AG10803 (cell line): ENCODE measurements at places on chromosomes 12 and 14.

- DNase-seq = no peak
Observed at GRCh38 chr12:42541965-42542364, 47.6 kb downstream of the PRICKLE1 start.

- DNase-seq = no peak
Observed at GRCh38 chr12:124185971-124186686, 108.8 kb upstream of the RFLNA start.

GRCh38 chr14:59346796-59347510 is 118.2 kb downstream of the GPR135 start:
- peak; percentile 44 for DNase-seq

GRCh38 chr12:25965682-25966081 is 7.2 kb downstream of the RASSF8 start:
- no peak for DNase-seq

- peak; percentile 44 for DNase-seq
Observed at GRCh38 chr12:12334367-12335040, 15.5 kb downstream of the MANSC1 start.

DNA sequence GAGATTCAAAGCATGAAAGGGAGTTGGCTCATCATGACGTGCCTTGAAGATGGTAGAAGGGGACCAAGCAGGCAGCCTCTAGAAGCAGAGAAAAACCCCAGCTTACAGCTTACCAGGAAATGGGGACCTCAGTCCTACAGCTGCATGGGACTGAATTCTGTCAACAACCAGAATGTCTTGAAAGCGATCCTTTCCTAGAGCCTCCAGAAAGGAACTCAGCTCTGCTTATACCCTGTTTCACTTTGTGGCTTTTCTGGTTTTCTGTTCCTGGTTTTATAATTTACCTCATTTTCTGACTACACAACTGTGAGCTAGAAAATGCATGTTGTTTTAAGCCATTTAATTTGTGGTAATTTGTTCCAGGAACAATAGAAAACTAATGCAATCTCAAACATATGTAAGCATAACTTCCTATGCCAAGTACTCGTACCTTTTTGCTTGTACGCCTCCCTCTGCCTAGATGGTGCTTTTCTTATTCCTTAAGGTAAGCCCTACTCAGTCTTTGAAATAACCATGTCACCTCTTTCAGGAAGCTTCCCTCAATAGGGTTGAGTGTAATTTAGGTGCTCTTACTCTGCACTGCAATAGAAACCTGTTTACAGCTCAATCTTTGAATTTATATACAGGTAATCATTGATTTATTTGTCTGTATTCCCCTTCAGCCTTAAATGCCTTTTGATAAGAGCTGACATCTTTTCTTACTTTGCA is 348.8 kb downstream of the TMEM117 start:
- DNase-seq = no peak

DNA sequence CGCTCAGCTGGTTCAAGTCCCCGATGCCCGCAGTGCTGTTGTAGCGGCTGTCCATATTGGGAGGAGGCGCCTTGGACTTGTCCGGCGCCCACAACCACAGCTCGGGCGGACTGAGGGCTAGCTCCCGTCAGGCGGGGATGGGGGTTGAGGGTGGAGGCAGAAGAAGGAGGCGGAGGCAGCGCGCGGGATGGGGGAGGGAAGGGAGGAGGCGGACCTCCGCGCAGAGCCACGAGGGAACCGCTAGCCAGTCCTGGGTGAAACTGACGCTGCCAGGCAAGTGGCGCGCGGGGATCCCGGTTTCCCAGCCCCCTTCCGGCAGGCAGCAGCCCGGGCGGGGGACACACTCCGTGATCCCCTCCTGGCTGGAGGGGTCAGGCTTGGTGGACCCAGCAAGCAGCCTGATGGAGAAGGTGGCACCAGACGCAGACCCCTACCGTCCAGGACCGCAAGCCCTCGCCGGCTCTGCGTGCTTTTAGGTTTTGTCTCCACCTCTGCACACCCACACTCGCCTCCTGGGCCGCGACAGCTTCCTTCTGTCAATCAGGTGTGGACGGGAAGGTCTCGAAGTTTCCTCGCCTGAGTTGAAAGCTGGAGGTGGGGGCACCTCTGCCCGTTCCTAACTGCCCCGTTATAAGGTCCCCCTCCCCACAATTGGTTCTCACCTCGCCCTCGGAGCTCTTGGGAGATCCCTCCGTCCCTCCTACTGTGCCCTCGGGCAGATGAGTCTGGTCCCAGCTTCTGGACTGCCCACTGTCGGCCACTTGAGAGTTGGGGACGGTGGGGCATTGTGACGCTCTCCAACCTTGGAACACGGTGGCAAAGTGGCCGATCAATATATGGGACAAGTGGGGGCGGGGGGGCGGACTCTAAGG is at the start of gene CPNE8:
TSS of gene CPNE8 (minus strand) at position 112 of the 872 bp plus-strand sequence. CDS start at position 55, 57 bp downstream.
- DNase-seq = peak; percentile 69

DNA sequence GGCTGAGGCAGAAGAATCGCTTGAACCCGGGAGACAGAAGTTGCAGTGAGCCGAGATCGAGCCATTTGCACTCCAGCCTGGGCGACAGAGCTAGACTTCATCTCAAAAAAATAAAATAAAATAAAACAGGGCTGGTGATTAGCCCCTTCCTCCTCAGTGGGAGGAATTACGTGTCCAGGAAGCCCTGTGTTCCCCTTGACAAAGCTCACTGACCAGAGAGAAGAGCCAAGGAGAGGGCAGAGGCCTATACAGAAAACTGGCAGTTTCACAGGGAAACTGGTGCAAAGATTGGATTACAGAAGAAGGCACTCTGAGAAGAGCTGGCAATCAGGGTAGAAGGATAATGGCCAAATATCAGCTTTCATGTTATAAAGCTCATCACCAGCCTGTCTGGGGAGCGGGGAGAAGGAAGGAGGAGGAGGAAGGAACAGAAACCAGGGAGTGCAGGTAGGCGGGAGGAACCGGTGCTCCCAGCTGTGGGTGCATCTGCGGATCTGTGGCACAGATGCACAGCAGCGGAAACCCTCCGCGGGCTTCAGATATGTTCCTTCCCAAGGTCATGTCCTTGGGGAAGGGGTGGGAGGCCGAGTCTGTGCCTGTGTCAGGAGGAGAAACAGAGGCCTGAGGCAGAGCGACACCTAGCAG is 6.7 kb downstream of the RAB15 start:
- no peak for DNase-seq

DNA sequence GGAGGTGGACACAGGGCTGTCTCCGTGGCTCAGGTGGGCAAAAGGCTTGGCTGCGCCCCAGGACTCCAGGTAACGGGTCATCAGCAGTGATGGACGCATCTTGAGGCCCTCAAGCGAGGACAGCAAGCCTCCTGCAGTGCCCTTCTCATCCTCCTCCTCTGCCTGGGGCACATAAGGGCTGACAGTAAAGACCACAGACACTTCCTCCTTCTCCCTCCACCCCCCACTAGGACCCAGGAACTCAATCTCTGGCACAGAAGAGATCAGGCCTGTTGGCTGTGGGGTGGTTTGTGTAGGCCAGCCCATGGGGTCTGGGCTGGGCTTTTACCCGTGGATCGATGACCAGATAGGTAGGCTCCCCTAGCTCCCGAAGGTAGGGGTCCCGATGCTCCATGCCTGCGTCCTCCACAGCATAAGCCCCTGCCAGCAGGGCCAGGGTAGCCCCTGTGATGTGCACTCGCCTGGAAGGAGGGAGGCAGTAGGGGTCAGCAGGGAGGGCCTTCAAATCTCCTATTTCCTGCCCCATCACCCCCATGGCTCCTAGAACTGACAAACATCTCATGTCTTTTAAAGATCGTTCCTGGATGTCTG is 5.7 kb downstream of the ADCY4 start:
- no peak for DNase-seq

DNA sequence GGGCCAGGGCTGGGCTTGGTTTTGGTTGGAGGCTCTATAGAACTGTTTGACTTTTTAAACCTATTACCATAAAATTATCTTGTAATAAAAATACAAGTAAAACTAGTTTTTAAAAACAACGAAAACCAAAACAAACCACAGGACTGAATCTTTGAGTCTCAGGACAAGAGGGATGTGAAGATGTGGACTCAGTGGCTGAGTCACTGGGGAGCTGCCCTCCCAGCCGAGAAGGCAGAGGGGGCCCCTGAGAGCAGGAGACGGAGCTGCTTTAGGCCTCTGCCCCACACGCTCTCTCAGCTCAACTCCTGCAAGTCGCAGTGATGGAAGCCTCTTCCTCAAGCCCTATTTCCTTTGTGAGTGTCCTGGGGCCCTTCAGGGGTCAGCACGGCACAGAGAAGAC is 59.0 kb downstream of the CDC42BPB start:
- DNase-seq = no peak

- no peak for DNase-seq
Observed at GRCh38 chr12:113420996-113421595, 1.1 kb upstream of the SDSL start.

DNA sequence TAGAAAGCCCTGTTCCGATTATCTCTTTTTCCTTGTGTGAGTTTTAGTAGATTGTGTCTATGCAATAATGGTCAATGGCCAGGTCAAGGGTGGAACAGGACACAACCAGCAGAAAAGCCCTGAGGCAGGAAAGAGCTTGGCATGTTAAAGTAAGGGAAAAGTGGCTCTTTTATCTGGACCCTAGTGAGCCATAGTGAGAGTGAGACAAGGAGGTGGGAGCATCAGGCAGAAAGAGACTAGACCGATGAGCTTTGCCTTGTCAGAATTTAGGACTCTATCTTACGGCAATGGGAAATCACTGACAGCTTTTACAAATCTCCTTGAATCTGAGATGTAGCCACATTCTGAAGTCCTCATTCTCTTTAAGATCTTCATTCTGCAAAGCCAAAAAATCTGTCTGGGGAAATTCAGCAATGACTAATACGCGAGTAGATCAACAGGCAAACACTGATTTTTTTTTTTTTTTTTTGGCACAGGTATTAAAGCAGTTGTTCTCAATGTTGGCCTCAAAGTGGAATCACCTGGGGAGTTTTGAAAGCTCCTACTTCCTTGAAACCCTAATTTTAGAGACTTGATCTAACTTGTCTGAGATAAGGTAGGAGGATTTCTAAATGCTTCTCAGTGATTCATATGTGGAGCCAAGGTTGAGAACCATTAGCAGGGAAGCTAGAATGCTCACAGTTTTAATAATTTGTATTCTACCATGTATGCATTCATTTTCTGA is 33.9 kb downstream of the TMEM19 start:
- DNase-seq = no peak

DNA sequence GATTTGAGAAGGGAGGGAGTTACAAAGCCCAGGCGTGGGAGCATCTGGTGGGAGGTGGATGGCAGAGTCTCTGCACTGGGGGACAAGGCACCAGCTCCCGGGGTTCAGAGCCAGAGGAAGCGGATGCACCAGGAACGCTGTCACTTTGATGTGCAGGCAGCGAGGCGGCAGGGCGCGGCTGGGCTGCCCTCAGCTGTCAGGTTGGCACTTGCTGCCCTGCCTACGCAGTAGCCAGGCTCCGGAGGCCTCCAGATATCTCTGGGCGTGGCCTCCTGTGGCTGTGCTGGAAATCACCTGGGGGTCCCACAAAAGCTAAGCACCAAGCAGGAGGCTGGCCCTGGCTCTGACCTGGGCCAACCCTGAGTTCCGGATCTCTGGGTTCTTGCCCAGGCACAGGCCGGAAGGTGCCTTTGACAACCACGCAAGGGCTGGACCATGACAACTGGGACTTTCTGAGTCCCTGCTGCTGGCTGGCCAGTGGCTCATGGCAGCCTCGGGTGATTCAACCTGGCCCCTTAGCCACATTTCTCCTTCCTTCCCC is 62.1 kb upstream of the MAP1LC3B2 start:
- no peak for DNase-seq

GRCh38 chr12:121166356-121166755 is 33.7 kb downstream of the P2RX7 start:
- no peak for DNase-seq

DNA sequence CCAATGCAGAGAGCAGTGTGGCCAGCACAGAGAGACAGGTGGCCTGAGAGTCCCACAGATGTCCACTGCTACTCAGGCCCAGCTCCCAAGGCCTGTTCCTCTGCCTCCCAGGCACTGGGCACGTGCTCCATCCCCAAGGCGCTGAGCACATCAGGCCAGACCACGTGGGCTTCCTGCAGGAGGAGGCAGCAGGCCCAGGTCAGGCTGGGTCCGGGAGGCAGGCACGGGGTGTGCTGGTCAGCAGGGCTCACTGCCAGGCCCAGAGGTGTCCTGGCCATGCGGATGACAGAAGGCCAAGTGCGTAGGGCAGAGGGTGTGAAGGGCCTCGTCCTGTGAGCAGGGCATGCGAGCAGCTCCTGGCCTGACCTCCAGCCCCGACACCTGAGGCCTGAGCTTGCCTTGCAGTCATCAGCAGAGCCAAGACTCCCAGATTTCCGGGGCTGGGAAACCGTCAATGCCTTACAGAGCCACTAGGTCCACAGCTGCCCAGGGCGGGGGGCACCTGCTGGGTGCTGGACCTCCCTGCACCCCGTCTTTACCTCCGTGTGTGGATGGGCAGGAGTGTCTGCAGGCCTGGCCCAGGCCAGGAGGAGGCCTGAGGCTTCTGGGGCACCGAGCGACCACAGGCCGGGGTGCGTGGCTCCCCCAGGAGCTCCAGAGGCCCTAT is 14.9 kb downstream of the TRMT61A start:
- DNase-seq = no peak

- no peak for DNase-seq
Observed at GRCh38 chr12:22924391-22924790, 299.4 kb downstream of the ETNK1 start.

- no peak for DNase-seq
Observed at GRCh38 chr12:3432868-3433267, 58.1 kb upstream of the PRMT8 start.

DNA sequence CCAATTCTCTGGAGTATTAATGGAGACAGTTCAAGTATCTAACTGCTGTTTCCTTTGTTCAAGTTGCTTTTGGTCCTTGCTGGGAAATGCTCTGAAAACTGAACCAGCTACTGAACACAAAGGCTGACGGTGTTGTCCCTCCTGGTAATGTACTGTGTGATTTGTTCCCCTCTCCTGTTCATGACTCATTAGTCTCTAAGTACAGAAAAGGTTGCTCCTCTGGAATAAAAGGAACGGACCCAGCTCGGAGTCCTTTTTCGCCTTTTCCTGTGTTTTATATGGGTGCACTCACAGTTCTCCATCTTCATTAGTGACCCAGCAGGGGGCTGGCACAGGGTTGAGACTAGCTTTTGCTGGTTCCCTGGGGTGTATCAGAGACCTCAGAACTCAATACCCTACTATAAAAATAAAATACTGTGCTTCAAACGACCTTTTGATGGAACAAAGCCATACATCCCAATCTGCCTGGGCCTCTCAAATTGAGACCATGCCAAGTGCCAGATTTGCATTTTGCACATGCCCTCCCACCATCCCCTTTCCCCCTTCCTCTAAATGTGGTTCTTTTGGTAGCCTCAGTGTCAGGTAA is 269.7 kb downstream of the RAD51B start:
- DNase-seq = no peak

- DNase-seq = no peak
Observed at GRCh38 chr12:40012711-40013110, 93.2 kb downstream of the SLC2A13 start.

DNA sequence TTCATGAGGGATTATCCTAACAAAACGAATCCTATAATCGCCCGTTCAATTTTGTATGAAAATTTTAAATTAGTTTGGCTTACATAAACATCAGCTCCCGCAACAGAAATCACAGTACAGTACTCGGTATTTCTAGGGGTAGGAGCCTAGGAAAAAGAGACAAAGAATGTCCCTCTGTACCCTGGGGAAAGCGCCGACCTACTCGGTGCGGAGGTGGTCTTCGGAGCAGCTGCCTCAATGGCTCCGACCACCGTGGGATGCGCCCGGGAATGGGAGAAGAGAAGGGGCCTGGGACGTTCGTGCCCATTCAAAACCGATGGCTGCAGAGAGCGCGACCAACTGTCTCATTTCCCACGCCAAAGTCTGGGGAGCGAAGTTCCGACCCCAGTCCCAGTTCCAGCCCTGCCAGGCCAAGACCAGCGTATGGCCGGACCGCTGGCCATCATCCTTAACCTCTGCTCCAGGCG is 618 bp downstream of the GNPNAT1 start:
- no peak for DNase-seq
